Mesothelial cell of epicardium (in vitro differentiated cells): ENCODE measurements at places on chromosomes 6 and 20.

GRCh38 chr20:44104798-44105517 is 82.0 kb downstream of the JPH2 start:
- DNase-seq: no peak

DNA sequence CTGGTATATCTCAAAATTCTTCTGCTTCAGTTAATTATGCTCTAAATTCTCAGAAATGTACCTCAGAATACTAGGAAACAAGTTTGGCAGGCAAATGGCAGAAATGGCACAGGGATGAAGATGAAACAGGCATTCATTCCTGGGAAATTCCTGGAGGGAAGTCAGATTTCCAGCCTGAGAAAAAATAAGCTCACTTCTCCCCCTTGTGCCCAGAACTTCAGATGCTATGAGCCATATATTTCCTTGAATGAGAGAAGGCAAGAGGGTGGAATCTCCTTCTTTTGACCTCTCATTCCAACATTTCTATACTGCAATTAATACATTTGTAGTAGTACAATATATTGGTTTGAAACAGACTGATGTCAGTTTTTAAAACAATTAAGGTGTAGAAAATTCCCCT is 22.8 kb downstream of the RGS17 start:
- no peak for DNase-seq

DNA sequence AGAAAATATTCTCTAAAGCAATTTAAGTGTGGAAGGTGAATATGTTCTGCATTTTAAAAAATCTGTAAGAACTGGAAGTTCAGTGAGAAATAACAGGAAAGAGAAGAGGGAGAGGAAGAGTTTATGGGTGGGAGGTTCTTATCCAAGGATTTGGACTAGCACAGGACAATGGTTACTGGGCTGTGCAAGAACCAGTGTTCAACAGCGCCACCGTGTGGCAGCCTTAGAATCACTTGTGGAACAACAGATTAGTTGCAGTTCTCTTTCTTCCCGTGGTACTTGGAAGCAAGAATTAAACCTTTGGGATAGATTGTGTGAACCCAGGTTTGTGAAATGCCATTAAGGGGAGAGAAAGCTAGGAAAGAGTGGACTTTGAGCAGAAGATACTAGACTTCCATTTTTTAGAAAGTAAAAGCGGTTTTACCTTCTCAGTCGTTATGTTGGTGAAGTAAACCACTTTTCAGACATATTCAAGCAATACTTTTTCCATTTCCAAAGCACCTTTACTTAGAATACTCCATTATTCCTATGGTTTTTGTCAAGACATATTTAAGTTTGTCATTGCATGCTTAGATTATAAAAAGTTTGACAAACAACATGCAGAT is 436.7 kb downstream of the RNF144B start:
- DNase-seq: no peak

GRCh38 chr6:166627875-166628801 is 1.1 kb upstream of the RPS6KA2 start:
- DNase-seq: no peak

GRCh38 chr20:16411361-16411760 is 161.9 kb downstream of the KIF16B start:
- DNase-seq: no peak

- no peak for DNase-seq
These were observed 29.9 kb downstream of the NFATC2 start for GRCh38 chr20:51512645-51513044.

GRCh38 chr6:16904957-16905356 is 143.7 kb upstream of the ATXN1 start:
- no peak for DNase-seq
